ENCODE measurements at places on chromosomes 16 and 17. TPM values are rescaled to one million over a fixed set of nuclear protein-coding genes. Genes with fewer than 3 reads are reported as not detected.

DNA sequence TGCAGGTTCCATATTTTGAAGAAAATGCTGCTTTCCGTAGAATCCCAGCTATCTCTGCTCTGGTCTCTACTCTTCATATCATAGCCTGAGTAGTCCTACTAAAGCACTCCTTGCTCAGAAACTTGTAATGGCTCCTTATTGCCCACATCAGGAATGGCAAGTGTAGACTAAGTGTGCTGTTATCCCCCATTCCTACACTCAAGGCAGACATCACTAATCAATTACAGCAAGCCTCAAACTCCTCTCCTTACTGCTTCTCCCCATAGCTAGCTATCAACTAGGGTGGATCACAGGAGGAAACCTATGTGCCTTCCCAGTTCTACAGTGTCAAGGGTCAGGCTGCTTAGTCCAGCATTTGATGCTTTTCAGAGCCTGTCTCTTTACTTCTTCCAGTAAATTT lies 163.4 kb downstream of the HAPSTR1 start:
- no peak for DNase-seq

GRCh38 chr16:30996324-30996984 lies 11.4 kb downstream of the HSD3B7 start:
- no peak for DNase-seq

DNA sequence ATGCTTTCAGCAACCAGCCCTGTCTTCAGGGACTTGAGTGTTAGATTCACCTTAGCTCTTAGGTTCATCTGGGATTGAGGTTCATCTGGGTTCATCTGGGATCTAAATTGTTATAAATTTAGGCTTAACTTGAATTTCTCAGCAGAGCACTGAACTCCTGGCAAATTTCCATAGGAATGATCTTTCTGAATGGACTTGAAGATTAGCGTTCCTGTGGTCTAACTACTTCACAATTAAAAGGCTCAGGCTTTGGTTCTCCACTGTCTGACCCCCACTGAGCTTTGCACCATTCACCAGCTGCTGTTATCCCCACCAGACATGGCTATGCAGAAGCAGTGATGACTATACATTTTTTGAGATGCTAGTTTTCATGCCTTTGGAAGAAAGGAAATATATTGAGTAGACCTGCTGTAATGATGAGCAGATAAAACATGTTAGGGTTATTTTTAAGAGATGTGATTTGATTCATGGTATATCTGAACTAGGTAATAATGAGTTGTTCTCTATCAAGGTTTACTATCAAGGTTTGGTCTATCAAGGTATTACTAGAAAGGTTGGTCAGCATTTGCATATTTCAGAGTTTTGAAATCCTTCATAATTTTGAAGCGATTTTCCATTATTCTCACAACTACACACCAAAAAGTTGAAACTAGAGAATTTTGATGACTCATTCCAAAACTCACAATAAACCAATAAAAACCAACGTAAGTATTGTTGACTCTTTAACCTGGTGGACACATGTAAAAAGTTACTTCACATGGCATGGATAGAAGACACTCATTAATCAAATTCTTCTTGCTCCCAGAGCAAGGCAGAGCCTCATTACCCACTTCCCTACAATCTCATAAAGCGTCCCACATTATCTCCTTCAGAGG lies 71.7 kb downstream of the SNX11 start:
- DNase-seq, result no peak

DNA sequence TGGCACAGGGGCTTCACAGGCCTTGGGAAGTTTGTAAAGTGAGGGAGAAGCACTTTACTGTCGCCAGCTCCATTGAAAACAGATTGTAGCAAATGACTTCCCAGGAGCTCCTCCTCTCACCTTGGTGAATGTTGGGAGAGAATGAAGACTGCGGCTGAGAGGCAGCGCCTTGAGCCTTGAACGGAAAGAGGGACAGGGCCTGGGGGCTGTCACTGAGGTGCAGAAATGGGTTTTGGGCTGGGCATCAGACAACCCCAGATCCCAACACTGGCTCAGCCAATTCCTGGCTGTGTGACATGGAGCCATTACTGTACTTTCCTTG lies 603 bp upstream of the MRTFB start:
- DNase-seq, result no peak

GRCh38 chr16:8935989-8936388 lies 27.7 kb downstream of the USP7 start:
- no peak for DNase-seq

DNA sequence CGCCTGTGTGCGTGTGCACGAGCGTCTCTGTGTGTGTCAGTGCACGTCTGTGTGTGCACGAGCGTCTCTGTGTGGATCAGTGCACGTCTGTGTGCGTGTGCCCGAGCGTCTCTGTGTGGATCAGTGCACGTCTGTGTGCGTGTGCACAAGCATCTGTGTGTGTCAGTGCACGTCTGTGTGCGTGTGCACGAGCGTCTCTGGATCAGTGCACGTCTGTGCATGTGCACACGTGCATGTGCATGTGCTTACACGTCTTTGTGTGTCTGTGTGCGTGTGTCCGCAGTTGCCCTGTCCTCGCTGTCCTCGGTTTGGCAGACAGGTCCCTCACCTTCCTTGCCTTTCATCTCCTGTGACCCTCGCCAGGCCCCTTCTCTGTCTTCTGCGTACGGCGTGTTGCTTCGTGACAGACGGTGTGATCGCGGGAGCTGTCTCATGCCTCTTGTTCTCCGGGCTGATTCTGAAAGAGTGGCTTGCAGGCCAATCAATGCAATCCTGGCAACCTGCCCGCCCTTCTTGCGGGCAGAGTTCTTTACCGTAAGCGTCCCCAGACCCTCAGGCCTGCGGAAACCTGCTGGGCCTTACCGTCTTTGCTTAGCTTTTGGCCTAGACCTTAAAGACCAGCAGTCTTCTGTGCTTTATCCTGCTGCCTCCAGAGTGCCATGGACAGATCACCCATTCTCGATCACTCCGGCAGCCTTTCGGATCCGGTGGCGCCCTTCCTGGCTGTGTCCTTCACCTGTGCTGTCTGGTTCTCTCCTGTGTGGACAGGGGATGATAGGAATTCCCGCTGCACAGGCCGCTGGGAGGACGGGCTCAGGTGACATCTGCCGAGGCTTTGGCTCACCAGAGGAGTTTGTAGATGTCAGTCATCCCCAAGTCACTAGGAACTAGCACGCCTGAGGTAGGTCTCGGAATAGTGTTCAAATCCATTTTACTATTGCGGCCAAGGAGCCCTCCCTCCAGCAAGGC lies 18.5 kb downstream of the MLYCD start:
- DNase-seq, result no peak

- no peak for DNase-seq
Observed at GRCh38 chr17:29210879-29211278, 30.7 kb upstream of the MYO18A start.

- no peak for DNase-seq
Observed at GRCh38 chr16:67441907-67442306, 11.0 kb downstream of the HSD11B2 start.

Gene SOX8
- total RNA-seq, result not detected
